Glomerular endothelial cell (primary cell): ENCODE measurements at places on chromosomes 16 and 17. TPM values are rescaled to one million over a fixed set of nuclear protein-coding genes. Genes with fewer than 3 reads are reported as not detected.

- no peak for DNase-seq
These were observed 2.9 kb upstream of the CARMIL2 start for GRCh38 chr16:67641779-67642708.

DNA sequence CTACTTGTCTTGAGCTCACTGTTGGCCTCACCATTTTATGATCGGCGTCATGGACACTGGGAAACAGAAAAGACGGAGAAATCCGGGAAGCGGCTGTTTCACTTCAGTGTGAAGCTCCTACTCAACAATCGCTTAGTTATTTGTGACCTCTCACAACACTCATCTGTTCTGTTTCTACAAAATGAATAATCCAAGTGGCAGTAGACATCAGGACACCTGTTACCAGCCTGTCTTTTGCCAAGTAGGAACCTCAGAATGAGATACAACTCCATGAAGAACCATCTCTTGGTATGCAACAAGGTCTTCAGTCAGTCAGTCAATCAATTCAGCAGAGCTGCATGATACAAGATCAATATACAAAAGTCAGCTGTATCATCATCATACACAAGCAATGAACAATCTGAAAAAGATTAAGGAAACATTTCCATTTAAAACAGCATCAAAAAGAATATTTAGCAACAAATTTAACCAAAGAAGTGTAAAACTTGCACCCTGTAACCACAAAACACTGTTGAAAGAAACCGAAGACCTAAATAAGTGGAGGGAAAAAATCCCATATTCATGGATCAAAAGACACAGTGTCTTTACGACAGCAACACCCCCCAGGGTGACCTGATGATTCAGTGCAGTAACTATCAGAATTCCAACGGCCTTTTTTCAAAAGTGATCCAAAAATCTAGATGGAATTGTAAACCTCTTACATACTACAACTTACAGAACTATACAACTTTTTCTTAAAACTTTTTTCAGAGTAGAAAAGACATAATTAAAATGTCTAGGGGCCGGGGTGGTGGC is 63.4 kb downstream of the ANKRD11 start:
- DNase-seq = no peak

DNA sequence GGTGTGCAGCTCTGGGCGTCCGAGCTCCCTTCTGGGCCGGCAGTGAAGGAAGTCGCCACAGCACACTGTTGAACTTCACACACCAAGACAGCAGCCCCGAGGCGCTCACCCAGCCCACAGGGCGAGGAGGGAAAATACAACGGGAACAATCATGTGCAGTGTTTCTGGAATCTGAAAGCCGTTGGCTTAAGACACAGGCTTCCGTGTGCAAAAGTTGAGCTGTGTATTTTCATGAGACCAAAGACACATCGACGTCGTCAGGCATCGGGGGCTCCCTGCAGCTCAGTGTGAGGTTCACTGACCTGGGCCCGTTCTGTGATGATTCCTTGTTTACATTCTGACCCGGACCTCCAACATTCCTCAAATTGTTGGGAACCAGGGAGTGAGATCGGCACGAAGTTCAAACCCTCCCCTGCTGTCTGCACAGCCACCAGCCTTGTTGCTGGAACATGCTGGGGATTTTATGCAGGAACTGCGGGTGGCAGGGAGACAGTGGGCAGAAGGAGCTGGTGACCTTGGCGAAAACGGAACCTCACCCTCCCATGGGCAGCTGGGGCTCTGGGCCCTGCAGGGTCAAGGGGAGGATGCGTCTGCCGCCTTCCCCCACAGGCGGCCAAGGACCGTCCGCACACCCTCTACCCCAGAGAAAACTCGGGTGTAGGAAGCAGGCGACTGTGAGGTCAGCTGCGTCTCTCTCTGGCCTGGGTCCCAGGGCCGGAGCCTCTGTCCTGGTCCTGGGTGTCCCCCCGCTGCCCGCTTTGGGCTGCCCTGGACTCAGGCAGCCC is 72.2 kb downstream of the METRNL start:
- no peak for DNase-seq

Gene RAMP2
- 6.3 and 23.7 TPM in 2 replicates for total RNA-seq
